ENCODE measurements at places on chromosomes 5 and 9.

DNA sequence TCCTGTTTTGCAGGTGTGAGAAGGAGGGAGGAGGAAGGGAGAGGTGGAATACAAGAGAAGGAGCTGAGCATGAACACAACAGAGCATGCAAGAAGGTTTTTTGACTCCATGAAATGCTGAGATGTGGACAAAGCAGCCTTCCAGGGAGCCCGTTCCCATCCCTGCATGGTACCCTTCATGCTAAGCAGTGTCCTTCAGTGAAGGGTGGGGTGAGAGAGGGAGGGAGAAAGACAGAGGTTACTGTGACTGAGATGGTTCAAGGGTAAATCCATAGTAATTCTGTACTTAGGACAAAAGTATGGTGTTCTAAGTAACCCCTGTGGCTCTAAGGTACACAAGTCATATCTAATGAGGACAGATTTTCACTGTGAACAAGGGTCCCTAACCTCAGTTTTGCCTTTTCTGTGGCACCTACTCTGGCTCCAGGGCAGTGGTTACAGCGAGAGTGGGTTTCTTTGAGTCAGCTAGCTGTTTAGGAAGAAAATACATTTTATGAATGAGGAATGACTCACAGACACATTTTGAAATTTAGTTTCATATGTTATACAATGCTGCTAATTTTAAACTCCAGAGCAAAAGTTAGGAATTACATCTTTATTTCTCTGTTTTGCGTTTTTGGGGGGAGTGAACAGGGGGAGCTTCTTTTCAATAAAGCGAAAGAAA lies 184.9 kb upstream of the SLC12A2 start:
- DNase-seq: no peak

DNA sequence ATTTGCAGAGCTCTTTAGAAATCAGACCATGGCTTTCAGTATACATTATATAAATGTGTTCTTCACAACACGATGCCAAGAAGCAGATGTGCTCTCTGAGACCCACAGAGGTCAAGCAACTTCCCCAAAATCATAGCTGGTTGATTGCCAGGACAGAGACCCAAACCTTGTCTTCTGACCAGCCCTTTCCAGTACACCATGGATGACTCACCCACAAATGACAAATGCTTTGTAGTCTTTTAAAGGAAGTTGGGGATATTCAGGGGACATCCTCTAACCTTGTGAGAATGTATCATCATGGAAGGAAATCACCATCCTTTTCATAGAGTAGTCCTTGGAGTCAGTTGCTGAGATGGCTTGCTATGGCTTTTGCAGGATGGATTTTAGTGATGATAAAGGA lies 30.1 kb downstream of the ZNF462 start:
- no peak for DNase-seq

DNA sequence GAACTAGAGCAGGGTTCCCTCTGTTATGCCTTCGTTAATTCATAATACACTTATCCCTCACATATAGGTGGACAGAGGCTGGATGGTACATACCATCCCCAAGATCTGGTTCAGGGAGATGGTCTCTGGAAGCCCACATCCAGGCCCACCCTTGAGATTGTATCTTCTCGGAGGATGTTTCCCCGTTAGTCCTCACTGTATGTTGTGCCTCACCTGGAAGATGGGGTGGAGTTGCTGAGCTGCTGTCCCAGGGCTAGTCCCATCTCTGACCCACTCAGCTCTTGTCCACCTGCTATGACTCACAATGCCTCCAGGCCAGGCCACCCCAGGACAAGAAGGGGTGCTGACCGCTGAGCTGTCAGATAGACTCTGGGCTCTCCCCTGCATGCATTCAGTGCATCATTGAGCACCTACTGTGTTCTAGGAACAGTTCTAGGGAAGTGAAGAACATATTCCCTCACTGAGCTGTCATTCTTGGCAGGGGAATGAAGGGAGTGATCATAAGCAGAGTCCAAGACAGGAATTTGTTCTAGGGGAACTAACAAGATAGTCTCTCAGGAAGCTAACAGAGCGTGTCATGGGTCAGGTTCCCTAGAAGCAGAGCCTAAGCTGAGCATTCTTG lies at the start of gene CBY3:
Gene CBY3 (minus strand): TSS at position 255 of the 622 bp plus-strand sequence. CDS start 116 bp downstream, at position 139.
- DNase-seq: no peak

GRCh38 chr5:152549709-152550108 lies 144.6 kb upstream of the NMUR2 start:
- no peak for DNase-seq

DNA sequence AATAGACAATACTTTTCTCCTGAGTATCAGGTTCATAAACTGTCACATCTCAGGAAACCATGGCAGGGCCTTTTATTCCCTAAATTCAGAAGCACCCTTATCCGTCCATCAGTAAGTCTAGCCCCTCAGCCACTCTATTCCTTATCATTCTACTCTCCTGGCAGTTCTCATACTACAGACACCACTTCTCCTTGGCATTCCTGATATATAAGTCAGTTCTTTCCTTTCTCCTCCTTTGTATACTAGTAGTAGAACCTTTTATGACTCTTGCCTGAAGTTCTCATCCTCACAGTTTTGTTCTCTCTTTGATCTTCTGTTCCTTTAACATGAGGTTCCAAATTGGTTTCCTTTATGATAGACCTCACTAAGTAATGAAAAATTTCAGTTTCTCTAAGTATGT lies 29.3 kb downstream of the GRAMD2B start:
- DNase-seq: no peak

DNA sequence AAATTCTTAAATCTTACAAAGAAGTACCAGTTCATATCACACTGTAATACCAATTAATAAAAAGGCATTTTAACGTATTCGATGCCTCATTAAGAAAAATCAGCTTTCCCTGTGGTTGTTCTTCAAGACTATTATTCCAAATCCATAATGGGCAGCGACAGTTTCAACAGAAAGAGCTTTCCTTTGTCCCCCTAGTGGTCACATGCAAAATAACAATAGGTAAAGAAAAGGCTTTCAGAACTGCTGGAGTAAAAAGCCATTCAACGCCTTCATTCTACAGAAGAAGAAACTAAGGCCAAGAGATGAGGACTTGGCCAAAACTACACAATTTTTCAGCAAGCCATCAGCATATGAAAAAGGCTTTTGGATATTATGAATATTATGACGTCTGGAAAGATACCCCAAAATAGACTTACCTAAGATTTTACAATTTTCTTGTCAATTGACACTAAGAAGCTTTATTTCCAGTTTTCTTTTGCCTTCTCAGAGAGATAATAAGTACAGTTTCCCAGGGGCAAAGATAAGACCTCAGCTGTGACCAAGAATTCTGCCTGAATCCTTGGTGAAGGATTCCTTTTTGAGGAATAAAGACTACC lies 6.7 kb upstream of the CDH6 start:
- DNase-seq: no peak

GRCh38 chr5:172999372-172999973 lies 15.9 kb downstream of the ATP6V0E1 start:
- no peak for DNase-seq

DNA sequence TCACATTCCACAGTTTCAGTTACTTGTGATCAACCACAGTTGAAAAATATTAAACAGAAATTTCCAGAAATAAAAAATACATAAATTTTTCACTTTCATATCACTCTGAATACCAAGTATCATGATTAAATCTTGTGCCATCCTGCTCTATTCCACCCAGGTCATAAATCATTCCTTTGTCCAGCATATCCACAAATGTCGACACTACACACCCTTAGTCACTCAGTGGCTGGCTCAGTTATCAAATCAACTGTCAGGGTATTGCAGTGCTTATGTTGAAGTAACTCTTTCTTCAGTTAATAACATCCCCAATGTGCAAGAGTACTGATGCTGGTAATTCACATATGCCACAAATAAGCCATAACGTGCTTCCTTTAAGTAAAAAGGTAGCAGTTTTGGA lies 115.7 kb downstream of the FBXL17 start:
- DNase-seq: no peak

GRCh38 chr9:120891245-120891883 lies 14.4 kb upstream of the PHF19 start:
- DNase-seq: peak; percentile 54

- no peak for DNase-seq
Observed at GRCh38 chr5:150302301-150303069, at the start of gene ARSI. TSS of gene ARSI (minus strand) at chr5:150302905. CDS start at chr5:150302373, 532 bp downstream.

DNA sequence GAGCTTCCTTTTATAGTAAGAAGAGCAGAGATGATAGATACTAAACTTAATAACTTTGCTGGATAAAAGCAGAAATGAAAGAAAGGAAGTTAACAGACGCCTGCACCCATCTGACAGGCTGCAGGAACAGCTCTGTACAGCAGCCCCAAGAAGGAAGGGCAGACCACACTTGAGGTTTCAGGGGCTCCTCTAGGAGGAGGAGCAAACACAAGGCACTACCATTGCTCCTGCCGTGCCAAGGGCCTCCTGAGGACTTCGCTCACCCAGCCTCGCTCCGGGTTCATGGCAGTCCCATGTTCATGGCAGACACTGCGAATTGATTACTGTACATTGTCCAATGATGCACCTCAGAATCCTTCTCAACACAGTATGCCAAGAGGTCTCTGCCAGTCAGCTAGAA lies 85.1 kb downstream of the AMBP start:
- DNase-seq: no peak

GRCh38 chr9:122814545-122814944 lies 13.8 kb downstream of the PDCL start:
- no peak for DNase-seq

DNA sequence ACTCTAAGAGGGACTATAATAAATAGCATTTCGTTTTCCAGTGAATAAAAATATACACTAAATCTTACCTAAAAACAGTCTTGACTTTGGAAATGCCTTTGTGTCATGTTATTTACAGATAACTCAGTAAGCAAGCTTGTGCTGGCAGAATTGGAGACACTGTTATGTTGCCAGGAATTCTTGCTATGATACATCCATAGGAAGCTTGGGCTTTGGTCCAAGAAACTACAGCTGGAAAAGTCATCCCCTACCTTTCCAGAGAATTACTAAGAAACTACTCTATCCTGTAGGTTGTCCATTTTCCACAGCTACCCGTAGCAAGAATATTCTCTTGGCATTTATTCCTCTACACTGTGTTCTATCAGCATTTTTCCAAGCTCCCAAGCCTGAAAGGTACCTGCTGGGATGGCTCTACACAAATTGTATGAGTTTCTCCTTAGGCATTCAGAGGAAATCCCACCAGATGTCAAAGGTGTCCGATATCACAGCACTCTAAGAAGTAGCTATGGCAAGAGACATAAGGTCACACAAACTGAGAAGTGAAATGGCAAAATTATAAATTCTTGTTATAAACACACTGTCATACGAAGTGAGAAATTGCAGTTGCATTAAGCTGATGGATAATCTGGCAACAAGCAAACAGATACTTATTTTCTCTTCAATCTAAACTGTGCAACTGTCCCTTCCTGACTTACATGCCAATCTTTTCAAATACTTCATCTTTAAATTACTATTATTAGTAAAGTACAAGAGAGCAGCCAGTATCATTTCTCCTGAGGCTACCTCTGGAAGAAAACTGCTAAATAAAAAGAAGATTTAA lies 68.5 kb downstream of the MCTP1 start:
- DNase-seq: no peak

DNA sequence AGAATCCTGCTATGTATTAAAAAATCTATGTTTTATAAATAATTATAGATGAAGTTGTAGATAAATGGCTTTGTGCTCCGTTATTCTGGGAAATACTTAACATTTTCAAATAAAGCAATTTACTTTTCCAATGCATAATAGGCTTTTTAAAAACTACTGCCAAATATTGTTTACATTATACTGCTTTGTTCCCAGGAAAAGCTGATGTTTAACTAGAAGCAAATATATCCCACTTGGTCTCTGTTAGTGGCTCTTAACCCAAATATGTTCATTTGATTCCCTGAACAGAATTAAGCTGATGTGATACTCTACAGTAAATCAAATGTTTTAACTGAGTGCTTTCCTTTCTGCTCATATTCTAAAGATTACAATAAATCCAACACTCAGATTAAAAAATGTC lies 326.3 kb downstream of the SLCO4C1 start:
- DNase-seq: no peak

DNA sequence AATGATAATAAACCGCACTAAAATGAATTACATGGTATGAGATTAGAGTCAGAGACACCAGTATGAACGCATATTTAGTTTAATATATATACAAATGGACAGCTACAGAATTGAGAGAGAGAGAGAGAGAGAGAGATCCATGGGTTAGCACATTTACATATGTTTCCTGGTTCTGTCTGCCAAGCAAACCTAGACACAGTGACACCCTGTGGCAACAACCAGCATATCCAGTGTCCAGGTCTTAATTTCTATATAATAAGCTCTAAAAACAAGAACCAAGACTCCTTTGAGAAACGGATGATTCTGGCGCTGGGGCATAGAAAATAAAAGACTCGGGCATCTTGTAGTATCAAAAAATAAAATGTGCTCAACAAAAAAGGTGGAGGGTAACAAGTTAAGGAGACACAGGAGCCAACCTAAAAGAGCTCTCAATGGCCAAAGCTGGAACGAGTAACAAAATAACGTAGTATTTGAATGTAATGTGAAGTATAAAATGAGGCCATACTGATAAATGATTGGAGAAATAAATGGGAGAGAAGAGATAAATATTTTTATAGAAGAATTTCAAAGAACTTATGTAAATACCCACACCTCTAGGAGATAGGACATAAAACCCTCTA lies 84.5 kb downstream of the RFX3 start:
- DNase-seq: peak; percentile 18

DNA sequence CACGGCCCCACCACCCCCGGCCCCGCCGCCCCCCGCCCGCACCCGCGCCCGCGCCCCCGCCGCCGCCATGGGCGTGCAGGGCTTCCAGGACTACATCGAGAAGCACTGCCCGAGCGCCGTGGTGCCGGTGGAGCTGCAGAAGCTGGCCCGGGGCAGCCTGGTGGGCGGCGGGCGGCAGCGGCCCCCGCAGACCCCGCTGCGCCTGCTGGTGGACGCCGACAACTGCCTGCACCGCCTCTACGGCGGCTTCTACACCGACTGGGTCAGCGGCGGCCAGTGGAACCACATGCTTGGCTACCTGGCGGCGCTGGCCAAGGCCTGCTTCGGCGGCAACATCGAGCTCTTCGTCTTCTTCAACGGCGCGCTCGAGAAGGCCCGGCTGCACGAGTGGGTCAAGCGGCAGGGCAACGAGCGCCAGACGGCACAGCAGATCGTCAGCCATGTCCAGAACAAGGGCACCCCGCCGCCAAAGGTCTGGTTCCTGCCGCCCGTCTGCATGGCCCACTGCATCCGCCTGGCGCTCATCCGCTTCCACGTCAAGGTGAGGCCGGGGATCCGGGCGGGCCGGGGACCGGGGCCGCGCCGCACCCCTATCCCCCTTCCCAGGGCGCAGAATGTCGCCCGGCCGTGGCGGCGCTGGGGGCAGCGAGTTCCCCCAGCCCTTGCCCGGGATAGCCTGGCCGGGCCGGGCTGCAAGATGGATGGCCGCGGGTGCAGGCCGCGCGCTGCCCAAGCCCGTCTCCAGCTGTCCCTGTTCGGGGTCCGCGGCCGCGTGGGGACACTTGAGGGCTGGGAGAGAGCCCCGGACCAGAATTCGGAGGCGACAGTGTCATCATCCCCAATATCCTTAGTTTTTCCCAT lies 594 bp downstream of the FAM120A start:
- peak; percentile 12 for DNase-seq

GRCh38 chr5:180086816-180087399 lies 15.3 kb upstream of the RNF130 start:
- DNase-seq: no peak

- DNase-seq: no peak
Observed at GRCh38 chr9:25935188-25935587, 256.9 kb upstream of the TUSC1 start.

- DNase-seq: no peak
Observed at GRCh38 chr5:155982354-155982753, 344.6 kb upstream of the SGCD start.
